ENCODE measurements at places on chromosomes 2 and 18.
A peak's percentile ranks its signal among the peaks of the same experiment; 100 is the strongest.

- H3K36me3 ChIP-seq: peaks cover 100% of the 10 kb centered on the region
- H3K4me3 ChIP-seq: no peak overlapping the region
- peak; percentile 33 for DNase-seq
- no peaks in the 10 kb centered on the region for H3K27me3 ChIP-seq
- H3K4me1 ChIP-seq: no peaks in the 10 kb centered on the region
These were observed 17.2 kb downstream of the SP110 start for GRCh38 chr2:230202430-230203109.

GRCh38 chr18:77135339-77136075, 2.9 kb upstream of the MBP start:
- no peaks in the 10 kb centered on the region for H3K36me3 ChIP-seq
- H3K27ac ChIP-seq: no peak overlapping the region
- no peak for DNase-seq

- DNase-seq: peak; percentile 26
- no peak overlapping the region for H3K27ac ChIP-seq
- H3K4me1 ChIP-seq: no peaks in the 10 kb centered on the region
- H3K4me3 ChIP-seq: no peak overlapping the region
- H3K27me3 ChIP-seq: no peaks in the 10 kb centered on the region
These were observed 395.8 kb downstream of the LNPK start for GRCh38 chr2:175606010-175606841.

- no peak overlapping the region for H3K4me3 ChIP-seq
- no peak for DNase-seq
- no peak overlapping the region for H3K27ac ChIP-seq
- no peaks in the 10 kb centered on the region for H3K27me3 ChIP-seq
- no peaks in the 10 kb centered on the region for H3K36me3 ChIP-seq
These were observed 51.8 kb upstream of the NPAS2 start for GRCh38 chr2:100767810-100768806.

DNA sequence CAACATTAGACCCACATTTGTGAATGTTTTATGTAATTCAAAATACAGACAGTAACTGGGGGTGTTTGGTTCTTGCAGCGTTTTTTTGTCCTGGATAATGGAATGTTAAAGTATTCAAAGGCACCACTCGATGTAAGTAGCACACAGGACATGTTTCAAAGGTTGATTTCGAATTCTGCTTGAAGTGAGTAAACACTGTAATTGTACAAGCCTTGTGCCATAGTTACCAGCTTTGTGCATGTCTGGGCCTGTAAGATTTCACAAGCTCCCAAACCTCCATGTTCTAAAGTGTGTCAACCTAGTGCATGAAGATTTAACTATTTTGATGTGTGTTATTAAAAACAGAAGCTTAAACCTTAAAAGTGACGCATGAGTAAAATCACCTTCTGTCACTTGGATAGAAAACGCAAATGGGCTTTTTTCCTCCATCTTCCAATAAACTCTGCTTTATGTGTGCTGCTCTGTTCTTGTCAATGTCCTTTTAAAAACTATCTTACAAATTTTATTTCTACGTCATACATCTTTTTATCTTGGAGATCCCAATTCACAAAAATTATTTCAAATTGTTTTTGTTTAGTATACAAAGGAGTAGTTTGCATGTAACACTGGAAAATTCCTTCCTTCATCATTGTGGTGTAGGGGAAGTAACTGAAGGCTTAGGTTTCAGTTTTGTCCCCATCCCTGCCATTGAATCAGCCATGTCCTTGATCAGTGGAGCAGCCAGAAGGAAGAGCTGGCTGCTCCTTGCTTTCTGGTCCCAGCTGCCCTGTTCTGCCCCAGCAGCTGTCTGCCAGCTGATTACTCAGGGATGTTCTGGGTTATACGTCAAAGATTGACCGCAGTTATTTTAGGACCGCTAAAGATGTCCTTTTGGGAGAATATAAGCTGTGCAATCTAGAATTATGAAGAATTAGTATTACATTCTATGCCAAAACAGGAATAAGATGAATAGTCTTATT, 119.2 kb downstream of the PRKRA start:
- peaks cover 11% of the 10 kb centered on the region for H3K36me3 ChIP-seq
- peak; percentile 24 for DNase-seq
- H3K27me3 ChIP-seq: no peaks in the 10 kb centered on the region
- no peak overlapping the region for H3K4me3 ChIP-seq
- no peaks in the 10 kb centered on the region for H3K4me1 ChIP-seq
- no peak overlapping the region for H3K27ac ChIP-seq

DNA sequence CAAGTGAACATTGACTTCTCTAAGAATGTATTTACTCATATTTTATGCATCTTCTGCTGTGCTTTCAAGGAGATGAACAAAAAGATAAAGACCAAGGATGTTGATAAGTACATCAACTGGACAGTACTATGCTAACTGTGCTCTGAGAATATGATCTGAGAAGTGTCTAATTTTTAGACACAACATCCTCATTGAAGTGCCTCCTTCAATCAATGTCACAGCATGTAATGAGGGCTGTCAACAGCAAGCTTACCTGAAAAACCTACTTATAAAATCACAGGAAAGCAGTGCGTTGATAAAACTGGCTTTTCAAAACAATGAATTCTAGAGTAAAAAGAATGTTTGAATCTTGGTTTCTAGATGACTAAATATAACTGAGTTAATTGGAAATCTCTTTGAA, 452.9 kb upstream of the DSEL start:
- no peaks in the 10 kb centered on the region for H3K36me3 ChIP-seq
- H3K4me3 ChIP-seq: no peak overlapping the region
- no peaks in the 10 kb centered on the region for H3K27me3 ChIP-seq
- no peaks in the 10 kb centered on the region for H3K4me1 ChIP-seq
- no peak for DNase-seq

All from stomach (tissue), 19 donors.